ENCODE measurements at places on chromosomes 6 and 20. TPM values are rescaled to one million over a fixed set of nuclear protein-coding genes. Genes with fewer than 3 reads are reported as not detected.
A peak's percentile ranks its signal among the peaks of the same experiment; 100 is the strongest.

DNA sequence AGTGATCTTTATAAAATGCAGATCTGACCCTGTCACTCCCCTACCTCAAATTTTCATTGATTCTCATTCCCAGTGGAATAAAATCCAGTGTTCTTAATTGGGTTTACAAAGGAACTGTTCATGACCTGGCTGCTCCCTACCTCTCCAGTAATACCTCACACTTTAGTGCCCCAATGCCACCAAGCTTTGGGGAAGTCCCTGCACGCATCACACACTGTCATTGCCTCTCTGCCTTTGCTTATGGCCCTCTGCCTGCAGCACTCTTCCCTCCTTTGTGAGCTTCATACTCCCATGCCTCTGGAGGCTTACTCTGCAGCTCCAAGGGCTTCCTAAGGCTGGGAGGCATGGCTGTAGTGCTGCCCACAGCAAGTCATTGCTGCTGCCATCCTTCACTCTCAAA lies 57.4 kb downstream of the TMC2 start:
- DNase-seq = no peak

The GGTLC1 gene
- total RNA-seq = not detected

The GPANK1 gene
- 13.4 TPM for total RNA-seq

The XKR7 gene
- total RNA-seq = not detected

The SF3B5 gene
- 155 TPM for total RNA-seq

GRCh38 chr6:169851641-169852503 lies 100.5 kb downstream of the ERMARD start:
- DNase-seq = peak; percentile 84

The KHDC3L gene
- total RNA-seq = not detected

- DNase-seq = peak; percentile 69
These were observed 3.1 kb downstream of the PXDC1 start for GRCh38 chr6:3748208-3749066.

The THBD gene
- 0.04 TPM for total RNA-seq

- DNase-seq = no peak
These were observed 229.5 kb upstream of the DTNBP1 start for GRCh38 chr6:15892369-15892768.

The C20orf141 gene
- not detected for total RNA-seq

The IL20RA gene
- not detected for total RNA-seq

DNA sequence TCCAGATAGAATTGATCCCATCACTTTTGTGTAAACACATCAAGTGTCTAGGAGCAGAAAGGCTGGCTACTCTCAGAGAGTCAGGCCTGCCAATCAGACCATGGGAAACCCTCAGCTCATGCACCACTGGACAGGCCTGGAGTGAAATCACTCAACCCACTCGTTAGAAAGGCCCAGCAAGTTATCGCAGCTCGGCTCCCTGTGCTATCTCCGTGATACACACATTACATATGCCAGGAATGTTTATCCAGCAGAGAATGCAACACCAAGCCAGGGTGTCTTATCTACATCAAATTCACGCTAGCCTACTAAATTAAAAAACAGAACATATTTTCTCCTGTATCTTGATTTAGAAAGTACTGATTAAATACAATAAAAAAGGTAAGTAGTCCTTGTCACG lies 232.4 kb upstream of the FOXQ1 start:
- no peak for DNase-seq

- DNase-seq = no peak
These were observed 727 bp downstream of the EDEM2 start for GRCh38 chr20:35146299-35146919.

DNA sequence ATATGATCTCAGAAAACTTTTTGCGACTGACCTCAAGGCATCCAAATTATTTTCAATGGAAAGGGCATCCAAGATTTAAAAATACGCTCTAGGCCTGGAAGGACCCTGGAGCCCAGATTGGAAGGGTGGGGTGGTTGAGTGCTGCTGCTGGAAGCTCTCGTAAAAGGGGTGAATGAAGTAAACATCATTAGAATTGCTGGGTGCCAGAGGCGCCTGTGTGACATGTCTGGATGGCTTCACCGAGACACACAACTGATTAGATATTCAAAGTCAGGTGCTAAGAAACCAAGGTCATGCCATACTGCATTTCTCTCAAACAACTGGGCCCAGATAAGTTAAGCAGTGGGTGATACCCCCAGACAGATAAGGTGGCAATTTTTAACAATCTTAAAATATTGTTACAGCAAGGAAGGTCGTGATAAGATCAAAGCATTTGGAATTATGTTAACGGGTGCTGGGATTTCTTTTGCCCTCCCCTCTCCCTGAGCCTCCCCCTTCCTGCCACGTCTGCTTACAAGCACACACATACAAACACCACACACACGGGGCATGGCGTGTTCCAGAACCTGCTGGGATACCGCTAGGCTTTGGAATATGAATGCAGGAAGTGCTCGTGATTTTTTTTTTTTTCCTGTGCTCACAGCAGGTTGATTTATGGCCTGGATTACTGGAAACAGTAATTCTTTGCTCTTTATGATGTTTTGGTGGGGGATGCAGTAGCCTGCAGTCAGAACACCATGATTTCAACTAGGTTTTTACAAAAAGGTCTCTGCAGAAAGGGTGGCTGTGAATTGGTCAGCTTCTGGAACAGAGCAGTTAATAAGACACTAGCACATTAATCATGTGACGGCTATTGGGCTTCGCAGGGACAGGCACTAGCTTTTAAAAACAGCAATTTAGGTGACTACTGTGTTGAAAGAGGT lies 551.2 kb downstream of the QKI start:
- no peak for DNase-seq

DNA sequence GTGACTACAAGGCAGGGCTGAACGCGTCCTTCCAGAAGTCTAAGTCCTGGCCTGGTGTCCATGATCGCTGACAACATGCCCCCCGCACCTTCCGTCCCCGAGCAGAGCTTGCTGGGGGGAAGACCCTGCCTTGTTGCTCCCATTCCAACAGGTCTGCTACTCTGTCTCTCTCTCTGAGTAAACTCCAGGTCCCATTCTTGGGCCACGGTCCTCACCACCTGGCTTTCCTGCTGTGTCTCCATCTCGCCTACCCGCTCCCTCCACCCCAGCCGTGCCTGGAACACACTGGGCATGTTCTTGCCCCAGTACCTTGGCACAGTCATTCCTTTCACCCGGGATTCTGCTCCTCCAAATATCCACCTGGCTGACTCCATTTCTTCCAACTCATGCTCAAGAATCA lies 162.3 kb downstream of the BMP7 start:
- no peak for DNase-seq

DNA sequence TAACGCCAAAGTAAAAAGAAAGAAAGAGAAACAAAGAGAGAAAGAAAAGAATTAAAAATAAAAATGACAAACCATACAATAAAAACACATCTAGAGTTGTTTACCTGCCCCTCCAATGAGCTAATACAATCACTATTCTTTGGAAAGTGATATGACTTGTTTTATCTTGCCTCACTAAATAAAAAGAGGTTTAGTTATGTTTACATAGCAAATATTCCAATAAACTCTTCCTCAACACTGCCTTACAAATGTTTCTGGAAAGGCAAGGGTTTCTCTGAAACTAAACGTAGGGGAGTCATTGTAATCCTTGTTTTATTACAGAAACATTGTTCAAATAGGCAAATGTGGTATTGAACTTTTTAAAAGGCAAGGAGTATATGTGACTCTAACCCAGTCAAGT lies 396.2 kb downstream of the EPM2A start:
- no peak for DNase-seq

- DNase-seq = no peak
These were observed 2.8 kb downstream of the RSPH9 start for GRCh38 chr6:43647613-43648012.

The CFAP206 gene
- total RNA-seq = 0.97 TPM

DNA sequence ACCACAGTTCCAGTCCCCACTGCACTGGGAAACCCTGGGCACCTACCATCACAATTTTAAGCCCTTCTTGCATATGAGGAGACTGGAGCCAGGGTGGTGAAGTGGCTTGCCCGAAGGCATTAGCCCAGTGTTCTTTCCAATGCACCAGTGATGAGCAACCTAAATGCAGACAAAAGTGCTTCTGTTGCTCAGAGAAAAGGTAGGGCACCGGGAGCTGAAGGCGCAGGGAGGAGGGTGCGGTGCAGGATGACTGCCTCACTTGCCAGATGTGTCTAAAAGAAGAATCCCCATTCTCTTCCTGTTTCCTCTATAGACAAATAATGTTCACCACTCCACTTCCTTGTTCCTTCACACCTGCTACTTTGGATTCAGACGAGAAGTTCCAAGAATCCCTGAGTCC lies 86.5 kb downstream of the QRSL1 start:
- no peak for DNase-seq

DNA sequence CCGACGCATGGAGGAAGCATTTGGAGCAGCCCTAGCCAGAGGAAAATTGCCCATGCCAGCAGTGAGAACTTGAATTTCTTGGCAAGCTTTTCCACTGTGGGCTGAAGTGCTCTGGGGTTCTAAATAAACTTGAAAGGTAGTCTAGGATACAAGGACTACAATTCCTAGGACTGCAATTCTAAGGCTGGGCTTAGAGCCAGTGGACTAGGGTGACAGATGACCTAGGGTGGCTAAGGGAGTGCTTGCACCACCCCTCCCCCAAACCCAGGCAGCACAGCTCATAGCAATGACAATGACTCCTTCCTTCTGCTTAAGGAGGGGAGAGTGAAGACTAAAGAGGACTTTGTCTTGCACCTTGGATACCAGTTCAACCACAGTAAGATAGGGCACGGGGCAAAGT lies 122.3 kb downstream of the THBS2 start:
- DNase-seq = peak; percentile 11

The C6orf58 gene
- total RNA-seq = not detected

DNA sequence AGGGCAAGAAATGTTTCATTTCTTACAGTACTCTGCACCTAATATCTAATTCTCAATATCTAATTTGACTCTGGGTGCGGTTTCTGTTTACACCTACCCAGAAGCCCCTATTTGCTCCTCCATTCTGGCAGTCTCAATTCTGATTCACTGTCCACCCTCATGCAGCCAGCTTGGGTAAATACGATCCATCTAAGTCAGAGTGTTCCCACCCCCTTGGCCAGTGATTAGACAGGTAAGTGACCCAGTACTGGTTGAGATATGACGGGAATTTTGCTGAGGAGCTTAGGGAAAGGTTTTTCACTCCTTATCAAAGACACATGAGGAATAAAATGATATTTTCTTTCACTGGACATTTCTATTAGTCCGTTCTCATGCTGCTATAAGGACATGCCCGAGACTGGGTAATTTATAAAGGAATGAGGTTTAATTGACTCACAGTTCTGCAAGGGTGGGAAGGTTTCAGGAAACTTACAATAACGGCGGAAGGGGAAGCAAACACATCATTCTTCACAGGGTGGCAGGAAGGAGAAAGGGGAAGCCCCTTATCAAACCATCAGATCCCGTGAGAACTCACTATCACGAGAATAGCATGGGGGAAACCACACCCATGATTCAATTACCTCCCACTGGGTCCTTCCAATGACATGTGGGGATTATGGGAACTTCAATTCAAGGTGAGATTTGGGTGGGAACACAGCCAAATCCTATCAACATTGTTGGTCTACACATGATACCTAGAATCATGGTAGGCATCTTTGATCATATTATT lies 29.4 kb downstream of the GLO1 start:
- DNase-seq = no peak

- no peak for DNase-seq
These were observed 3.4 kb upstream of the SLC17A5 start for GRCh38 chr6:73657201-73657600.

GRCh38 chr20:63463400-63464288 lies 8.8 kb downstream of the KCNQ2 start:
- DNase-seq = no peak

The TRIM31 gene
- total RNA-seq = 0.12 TPM

GRCh38 chr20:51712501-51713212 lies 55.5 kb downstream of the ATP9A start:
- DNase-seq = peak; percentile 48

- no peak for DNase-seq
These were observed 1.3 kb downstream of the C6orf89 start for GRCh38 chr6:36886950-36887618.

The PTK6 gene
- not detected for total RNA-seq

DNA sequence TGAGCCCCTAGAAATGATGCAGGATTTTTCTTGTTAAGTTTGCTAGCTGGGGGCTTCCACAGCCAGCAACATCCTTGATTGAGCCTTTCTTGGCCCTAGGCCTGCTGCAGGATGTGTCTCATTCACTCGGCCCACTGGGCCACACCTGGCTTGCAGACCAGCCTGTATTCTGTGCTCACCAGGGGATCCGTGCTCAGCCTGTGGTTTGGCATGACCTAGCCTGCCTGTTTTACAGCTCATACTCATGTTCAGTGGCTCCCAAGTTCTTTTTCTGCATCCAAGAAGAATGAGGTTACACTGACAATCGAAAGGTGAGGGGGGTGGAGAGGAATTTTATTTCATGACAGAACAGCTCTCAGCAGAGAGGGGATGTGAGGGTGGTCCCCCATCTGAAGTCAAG lies 263.4 kb downstream of the RIMS1 start:
- DNase-seq = no peak

DNA sequence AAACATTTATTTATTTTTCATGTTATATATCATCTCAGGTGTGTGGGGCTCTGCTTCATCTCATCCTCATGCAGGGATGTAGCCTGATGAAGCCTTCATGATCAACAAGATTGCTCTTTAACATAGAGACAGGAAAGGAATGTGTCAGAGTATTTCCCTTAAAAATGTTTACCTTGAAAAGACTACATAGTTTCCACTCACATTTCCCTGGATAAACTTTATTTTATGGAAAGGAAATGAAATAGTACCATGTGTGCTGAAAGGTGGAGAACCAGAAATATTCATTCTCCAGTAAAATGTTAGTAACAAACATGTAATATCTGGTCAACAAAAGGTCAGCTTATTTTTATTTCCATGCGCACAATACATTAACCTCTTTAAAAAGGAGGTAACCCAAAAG lies 155.8 kb downstream of the GRM1 start:
- no peak for DNase-seq

The FAM83D gene
- 66.2 TPM for total RNA-seq

DNA sequence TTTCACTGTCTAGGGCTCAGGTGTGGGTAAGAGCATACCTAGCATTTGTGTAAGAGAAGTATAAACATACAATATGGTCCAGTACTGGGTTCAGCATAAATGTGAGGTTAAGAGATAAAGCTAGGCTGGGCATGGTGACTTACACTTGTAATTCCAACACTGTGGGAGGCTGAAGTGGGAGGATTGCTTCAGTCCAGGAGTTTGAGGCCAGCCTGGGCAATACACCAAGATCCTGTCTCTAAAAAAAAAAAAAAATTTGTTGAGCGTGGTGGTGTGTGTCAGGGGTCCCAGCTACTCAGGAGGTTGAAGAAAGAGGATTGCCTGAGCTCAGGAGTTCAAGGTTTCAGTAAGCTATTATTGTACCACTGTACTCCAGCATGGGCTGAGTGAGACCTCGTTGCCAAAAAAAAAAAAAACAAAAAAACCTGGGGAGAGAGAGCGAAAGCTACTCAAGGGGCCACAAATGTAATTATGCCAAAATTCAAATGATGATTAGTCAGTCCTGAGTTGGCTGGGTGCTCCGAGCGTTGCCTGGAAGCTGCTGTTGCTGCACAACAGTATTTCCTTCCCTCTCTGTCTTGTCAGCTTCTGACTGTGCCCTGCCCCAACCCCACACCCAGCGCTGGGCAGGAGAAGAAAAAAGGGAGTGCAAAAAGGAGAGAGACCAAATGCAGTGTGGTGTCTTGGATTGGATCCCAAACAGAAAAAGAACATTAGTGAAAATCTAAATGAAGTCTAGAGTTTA lies 24.0 kb downstream of the CMTR1 start:
- no peak for DNase-seq

- no peak for DNase-seq
These were observed 9.9 kb upstream of the GTSF1L start for GRCh38 chr20:43736588-43737158.

The PKIB gene
- 5.2 TPM for total RNA-seq

- DNase-seq = no peak
These were observed 168.2 kb upstream of the RIN2 start for GRCh38 chr20:19589787-19590362.
